CD4-positive, alpha-beta T cell treated with Interleukin-1 beta for 1 hour (primary cell): ENCODE measurements at places on chromosomes 11 and 22.

DNA sequence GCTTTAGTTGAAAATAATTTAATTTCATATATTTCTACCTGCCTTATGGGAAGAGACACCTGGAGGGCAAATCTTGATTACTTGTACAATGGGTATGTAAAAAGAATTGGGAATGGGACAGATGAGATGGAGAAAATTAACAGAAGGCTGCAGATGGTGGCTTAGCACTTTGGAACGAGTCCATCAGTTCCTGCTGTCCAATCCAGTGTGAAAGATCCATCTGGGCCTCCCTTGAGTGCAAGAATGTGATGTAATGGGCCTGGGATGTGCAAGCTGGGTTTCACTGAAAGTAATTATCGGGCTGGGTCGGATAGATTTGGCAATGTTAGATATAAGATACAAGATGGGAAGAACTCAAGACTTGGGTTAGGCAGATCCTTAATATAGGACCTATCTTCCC, 42.0 kb downstream of the CECR2 start:
- no peak for DNase-seq

GRCh38 chr11:73983741-73984538, 1.3 kb upstream of the UCP2 start:
- peak; percentile 26 for DNase-seq

DNA sequence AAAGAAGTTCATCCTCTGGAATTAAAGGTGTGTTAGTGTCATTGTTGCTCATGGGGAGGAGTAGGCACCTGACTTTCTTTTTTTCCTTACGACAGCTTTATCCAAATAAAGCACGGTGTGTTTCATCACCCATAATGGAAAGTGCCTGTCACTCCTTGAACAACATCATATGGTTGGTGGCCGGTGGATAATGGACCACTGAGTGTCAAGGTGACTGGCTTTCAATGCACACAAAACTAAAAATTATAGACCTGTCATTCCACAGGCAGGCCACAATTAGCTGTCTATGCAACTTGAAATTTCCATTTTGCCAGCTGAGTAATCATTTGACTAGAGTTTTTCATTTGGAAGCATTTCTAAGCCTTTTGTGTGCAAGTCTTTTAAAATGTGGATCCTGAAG, 45.0 kb upstream of the MPPED2 start:
- DNase-seq = no peak

- DNase-seq = peak; percentile 2
Measured at GRCh38 chr11:61293867-61294716, 1.0 kb downstream of the VWCE start.

DNA sequence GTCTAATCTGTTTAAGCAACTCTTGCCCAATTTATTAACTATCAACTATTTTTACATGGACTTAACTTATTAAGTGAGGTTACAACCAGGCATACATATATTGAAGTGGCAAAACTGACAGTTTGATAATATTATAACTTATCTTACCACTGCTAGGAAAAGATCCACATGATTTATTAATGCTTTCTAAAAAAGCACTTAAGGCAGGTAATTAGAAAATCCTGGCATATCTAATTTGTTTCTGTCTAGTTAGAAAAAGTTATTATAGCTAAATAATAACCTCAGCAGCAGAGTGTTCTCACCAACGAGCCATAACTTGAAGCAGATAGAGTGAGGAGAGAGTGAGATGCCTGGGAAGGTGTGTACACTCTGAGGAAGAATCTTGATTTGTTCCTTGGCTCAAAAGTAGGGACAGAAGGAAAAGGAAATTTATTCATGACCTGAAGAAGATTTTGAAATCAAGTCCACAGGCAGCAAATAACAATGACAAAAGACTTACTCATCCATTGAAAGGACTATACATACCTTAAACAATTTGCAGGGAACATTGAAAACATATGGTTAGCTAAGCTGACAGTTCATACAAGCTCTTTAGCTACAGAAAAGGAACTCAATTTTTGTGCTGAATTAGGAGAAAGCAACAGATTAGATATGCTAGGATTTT, 7.1 kb upstream of the MUC15 start:
- DNase-seq = no peak

DNA sequence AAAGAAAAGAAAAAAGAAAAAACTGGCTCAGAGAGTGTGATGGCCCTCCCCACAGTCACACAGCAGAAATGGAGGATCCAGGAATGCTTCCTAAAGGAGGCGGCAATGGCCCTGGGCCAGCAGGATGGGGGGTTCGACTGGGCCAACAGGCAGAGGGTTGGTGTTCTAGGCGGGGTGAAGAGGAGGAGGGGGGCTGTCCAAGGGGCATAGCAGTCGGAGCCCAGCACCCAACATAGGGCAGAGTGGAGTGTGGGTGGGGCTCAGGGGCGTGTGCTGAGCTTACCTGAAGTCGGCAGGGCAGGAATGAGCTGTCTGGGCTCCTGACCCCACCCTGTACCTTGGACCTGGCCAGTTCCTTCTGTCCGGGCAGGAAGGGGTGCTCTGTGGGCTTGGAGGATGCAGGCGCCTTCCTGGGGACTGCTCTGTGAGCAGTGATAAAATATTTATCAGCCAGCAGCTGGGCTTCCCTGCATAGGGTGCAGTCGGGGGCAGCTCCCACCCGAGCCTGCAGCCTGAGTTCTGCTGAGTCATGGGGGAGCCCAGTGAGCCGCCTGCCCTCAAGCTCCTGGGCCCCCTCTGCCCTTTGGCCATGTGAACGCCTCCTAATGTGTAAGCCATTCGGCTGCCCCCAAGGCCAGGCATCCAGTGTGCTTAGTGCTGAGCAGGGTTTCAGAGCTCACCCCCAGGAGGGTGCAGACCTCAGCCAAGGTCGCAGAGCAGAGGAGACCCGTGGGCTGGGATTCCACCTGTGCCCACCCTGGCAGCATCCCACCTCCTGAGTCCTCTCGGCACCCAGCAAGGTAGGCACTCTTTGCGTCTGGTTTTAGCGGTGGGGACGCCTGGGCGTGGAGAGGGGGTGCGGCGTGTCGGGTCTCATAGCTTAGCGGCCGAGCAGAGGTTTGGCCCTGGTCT, 25.3 kb upstream of the PRR5 start:
- no peak for DNase-seq

DNA sequence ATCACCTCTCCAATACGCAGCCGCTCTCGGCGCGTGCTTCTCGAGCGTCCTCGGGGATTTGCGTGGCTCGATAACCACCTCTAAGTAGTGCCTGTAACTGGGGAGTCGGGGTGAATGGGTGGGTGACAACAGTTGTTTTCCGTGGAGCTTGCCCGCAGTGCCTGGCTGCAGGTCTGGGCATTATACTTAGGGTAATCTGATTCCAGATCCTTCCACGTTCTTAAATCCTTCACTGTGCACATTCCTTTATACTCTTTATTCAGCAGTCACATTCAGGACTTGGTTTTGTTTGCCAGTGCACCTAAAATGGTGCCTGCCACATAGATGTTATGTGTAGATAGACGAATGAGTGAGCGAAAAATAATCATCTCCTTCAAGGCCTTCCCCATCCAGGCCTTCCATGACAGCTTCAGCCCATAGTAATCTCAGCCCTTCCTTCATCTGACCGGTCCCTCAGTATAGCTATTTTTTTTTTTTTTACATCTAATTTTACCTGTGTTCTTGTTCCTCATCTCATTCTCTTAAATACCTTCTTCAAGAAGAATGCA, 602 bp downstream of the NAT10 start:
- DNase-seq = no peak

DNA sequence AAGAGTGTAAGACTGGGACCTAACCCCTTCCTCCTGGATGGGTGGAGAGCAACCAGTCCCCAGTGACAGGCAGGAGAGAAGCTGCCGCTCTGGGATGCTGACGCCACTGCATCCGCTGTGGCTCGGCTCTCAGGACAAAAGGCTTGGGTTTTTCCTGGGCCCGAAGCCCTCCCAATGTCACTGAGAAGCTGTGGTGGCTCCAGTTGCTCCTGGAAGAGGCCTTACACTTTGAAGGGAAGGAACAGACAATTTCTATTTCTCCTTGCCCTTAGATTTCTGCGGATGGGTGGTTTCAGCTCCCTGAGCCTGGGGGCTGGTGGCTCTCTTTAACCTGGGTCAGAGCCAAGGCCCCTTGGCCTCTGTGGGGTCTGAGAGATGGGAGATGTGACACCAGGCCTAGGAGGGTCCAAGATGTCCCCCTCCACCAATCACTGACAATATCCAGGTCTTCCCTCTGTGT, 21.4 kb downstream of the TPBGL start:
- no peak for DNase-seq

GRCh38 chr11:36558571-36559413, 9.0 kb upstream of the RAG1 start:
- peak; percentile 41 for DNase-seq

DNA sequence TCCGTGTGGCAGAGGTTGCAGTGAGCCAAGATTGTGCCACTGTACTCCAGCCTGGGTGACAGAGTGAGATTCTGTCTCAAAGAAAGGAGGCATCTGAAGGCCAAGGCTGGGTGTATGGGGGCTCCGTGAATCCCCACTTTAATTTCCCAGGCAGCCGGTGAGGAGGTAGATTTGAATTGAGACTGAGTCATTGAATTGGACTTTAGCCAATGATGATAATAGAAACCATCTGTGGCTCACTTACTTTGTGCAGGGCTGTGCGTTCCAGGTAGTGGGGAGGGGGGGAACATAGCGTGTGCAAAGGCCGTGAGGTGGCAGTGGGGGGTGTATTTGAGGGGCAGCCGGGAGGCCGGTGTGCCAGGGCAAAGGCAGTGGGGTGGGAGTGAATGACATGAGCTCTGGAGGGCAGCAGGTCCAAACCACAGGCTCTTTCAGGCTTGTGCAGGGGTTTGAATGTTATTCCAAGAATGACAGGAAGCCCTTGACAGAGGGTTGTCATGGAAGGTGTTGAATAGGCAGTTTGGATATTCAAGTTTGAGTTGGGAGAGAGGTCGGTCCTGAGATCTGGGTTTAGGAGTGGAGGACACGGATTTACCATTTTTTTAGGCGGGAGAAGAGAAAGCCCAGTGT, 6.1 kb downstream of the ARHGAP8 start:
- DNase-seq = no peak

DNA sequence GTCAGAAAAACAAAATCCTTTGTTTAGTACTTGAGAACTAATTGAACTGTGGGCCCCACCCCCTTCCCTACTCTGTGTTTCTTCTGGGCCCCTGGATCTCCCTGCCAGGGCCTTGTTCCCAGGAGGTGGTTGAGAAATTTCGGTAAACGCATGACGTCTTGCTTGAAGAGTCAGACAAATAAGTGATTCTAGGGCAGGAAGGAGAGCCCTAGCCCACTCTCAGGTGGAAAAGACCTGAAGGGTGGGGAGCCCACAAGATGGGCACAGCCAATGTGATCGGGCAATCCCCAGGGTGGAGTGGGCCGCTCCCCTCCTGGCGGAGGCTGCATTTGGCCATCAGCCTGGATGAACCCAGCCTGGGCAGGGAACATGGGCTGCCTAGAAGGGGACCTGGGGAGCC, 16.8 kb upstream of the P2RY2 start:
- DNase-seq = no peak

- no peak for DNase-seq
Measured at GRCh38 chr11:86443415-86443814, 68.7 kb downstream of the CCDC81 start.

- DNase-seq = no peak
Measured at GRCh38 chr11:11793073-11793472, 48.7 kb upstream of the USP47 start.

GRCh38 chr22:34210301-34210700, 290.0 kb upstream of the LARGE1 start:
- DNase-seq = no peak

GRCh38 chr11:63802637-63803414, 10.4 kb upstream of the SPINDOC start:
- DNase-seq = no peak

DNA sequence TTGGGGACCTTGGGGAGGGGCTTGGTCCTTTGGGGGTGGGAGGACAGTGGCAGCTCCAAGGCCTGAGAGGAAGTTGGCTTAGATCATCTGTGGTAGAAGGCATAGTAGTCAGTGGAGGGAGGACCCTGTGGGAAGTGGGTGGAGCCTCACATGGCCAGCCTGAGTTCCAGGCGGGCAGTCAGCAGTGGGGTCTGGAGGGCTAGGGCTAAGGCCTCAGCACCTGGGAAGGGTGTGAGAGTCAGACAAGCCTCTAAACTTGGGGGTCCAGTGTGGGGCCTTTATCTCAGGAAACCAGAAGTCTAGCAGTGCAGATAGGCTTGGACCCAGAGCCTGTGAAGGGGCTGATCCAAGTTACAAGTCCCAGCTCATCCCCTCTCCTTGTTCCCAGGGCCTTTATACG, 4.0 kb downstream of the NLRX1 start:
- peak; percentile 13 for DNase-seq

DNA sequence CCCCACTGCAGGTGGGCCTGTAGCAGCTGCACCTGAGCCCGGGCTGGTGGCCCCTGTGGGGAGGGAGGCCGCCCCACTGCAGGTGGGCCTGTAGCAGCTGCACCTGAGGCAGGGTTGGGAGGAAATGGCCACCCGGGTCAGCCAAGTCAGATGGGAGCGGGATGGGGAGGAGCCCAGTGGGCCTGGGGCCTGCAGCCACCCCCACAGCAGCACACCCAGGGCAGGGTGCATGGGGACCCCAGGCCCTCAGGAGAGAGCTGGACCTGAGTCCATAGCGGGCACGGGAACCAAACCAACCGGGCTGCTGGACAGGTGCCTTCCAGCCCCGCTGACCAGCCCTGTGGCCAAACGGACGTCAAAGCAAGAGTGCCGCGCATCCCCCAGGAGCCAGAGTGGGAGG, 61.7 kb downstream of the BRD1 start:
- no peak for DNase-seq

DNA sequence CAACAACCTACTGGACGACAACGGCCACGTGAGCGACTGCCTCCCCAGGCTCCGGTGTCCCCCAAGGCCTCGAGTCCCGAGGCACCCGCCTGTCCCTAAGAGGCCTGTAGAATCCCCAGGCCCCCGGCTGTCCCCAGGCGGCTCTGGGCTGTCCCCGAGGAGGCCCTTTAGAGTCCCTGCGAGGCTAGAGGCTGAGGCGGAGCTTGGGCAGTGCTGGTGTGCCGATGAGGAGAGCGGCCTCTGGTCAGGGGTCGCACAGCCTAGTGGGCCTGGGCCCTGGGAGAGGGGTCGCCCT, 3.7 kb downstream of the TBX1 start:
- DNase-seq = no peak

DNA sequence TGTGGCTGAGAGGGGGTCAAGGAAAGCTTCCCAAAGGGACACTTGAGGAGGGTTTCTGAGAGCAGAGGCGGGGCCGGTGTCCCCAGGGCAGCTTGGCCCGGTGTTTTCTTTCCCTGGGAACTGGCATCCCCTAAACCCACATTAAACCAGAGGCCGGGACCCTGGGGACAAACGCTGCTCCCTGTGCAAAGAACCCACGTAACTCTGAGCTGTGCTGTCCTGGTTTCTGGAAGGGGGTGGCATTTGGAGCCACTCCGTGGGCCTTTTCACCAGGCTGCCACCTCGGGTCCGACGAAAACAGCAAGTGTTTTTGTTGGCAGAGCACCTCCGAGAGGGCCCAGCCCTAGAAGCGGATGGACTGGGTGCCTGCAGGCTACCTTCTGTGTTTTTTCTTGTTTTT, 100.2 kb upstream of the ANO1 start:
- DNase-seq = no peak

GRCh38 chr11:11149671-11150459, 203.2 kb downstream of the CSNK2A3 start:
- peak; percentile 70 for DNase-seq

DNA sequence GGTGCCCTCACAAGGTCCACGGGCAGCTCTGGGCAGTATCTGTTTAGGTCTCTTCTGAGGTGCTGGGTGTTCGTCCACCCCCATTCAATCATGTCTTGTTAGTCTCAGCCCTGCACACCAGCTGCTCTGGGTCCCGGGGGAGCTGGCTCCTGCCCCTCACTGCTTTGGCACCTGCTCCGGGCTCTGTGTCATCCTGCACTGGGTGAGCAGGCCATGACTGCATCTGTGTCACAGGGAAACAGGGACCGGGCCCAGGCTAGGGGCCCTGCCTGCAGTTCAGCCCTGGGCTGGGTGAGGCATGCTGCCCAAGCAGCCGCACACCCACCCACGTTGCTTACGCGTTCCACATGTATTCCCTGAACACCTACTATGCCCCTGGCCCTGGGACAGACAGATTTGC, 43.9 kb downstream of the ELFN2 start:
- DNase-seq = no peak
